ENCODE measurements at places on chromosomes 7 and 10. TPM values are rescaled to one million over a fixed set of nuclear protein-coding genes. Genes with fewer than 3 reads are reported as not detected.

GRCh38 chr7:24440892-24441291 lies 132.4 kb upstream of the PALS2 start:
- no peak for DNase-seq

EGR2 gene
- 1.8 TPM for polyA plus RNA-seq

- no peak for DNase-seq
These were observed 78.3 kb downstream of the ATRNL1 start for GRCh38 chr10:115171392-115171960.

DNA sequence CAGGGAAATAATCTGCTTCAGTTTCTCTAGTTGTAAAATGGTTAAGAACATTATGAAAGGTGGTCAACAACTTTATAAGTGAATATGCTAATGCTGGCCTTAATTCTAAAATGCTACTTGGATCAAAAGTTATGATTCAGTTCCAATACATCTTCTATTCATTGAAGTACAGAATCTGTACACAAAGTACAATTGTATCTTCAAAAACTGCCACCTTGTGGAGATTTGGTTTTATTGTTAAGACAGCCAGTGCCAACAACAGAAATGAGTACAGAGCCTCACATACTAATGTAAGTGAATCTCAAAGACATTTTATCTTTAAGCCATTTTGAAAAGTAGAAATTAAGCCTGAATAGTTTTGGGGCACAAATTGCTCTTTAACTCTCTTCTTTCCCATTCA lies 194.0 kb downstream of the CFTR start:
- no peak for DNase-seq

GRCh38 chr7:74429153-74429747 lies 24.5 kb upstream of the GTF2IRD1 start:
- peak; percentile 48 for DNase-seq

DNA sequence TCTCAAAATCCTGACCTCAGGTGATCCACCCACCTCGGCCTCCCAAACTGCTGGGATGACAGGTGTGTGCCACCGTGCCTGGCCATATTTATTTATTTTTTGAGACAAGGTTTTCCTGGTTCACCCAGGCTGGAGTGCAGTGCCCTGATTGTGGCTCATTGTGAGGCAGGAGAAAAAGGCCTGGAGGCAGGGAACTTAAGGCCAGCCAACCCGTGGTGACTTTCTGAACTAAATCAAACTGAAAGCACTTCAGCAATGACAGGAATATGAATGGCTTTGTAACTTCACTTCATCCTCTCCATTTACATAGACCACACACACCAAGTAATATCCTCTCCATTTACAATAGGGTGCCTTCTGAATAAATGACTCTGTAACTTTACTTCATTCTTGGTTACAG lies 124.4 kb downstream of the CCDC3 start:
- no peak for DNase-seq

- DNase-seq = no peak
These were observed 47.0 kb downstream of the PTPRE start for GRCh38 chr10:127953876-127954275.

ACSM6 gene
- not detected for polyA plus RNA-seq

EPO gene
- polyA plus RNA-seq = not detected

LAMB4 gene
- not detected for polyA plus RNA-seq

DNA sequence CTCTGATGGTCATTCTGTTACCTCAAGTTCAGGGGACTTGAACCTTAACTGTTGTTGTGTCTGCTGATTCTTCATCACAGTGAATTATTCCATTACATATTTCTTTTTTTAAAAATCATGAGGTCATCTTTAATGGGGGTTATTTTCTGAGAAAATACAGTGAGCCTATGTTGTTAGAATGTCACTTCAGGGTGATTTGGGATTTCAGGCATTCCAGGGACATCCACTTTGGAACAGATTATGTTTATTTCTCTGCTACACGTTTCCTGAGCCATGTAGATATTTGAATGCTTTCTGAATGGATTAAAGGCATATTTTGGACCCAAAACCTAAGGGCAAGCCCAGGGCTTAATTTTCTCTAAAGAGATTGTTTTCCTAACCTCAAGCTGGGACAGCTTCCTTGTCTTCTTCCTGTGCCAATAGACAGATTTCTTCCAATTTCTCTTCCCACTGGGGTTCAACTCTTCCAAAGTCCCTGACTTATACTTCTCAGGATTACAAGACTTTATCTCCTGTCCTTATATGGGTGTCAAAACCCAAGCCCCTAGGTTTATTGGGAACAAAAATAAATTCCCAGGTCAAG lies 271.7 kb downstream of the ARHGAP12 start:
- DNase-seq = no peak

NEURL1 gene
- polyA plus RNA-seq = 31.8 TPM

DNA sequence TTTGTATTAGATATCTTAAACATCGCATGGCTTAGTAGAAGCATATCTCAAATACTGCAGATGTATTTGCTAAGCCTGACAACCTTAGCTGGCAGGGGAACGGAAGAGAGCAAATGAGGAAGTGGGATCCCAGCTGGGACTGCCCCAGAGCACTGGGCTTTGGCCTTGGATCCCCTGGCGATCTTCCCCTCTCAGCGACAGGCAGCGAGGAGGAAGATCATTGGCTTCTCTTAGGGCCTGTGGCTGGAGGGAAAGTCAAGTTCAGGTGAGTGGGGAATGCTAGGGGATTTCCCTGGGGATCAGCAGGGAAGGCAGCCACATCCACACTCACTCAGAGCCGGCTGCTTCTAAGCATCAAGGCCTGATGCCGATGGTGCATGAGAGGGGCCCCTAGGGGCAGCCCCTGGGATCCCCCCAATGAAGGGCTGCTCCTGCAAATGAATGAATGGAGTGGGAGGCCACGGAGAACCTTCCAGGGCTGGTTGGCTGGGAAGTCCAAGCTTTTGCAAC lies 42.0 kb downstream of the LYZL2 start:
- DNase-seq = peak; percentile 69

CDK13 gene
- 8.4 TPM for polyA plus RNA-seq

GRCh38 chr10:34374356-34375045 lies 440.6 kb downstream of the PARD3 start:
- DNase-seq = no peak
